NCI-H1417 treated with DMSO at 0.1 percent for 48 hours (cell line): ENCODE measurements at places on chromosomes 2 and 18.

DNA sequence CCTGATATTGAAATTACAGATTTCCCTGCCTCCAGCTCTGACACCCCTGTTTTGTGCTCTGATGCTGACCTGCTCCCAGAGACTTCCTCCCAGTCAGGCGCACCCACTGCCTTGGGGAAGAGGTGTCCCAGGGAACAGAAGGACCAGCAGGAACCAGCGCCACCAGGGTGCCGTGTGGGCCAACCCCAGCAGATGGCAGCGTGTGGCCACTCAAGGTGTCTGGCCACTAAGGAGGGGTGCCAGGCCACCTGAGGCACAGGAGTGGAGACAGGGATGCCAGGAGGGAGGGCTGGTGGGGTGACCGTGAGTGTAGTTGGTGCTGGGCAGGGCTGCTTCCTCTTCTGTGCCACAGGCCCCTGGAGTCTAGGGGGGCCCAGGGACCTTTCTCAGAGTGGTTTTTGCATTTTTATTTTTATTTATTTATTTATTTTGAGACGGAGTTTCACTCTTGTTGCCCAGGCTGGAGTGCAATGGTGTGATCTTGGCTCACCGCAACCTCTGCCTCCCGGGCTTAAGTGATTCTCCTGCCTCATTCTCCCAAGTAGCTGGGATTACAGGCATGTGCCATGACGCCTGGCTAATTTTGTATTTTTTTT is 56.0 kb downstream of the TEX44 start:
- no peak for DNase-seq

DNA sequence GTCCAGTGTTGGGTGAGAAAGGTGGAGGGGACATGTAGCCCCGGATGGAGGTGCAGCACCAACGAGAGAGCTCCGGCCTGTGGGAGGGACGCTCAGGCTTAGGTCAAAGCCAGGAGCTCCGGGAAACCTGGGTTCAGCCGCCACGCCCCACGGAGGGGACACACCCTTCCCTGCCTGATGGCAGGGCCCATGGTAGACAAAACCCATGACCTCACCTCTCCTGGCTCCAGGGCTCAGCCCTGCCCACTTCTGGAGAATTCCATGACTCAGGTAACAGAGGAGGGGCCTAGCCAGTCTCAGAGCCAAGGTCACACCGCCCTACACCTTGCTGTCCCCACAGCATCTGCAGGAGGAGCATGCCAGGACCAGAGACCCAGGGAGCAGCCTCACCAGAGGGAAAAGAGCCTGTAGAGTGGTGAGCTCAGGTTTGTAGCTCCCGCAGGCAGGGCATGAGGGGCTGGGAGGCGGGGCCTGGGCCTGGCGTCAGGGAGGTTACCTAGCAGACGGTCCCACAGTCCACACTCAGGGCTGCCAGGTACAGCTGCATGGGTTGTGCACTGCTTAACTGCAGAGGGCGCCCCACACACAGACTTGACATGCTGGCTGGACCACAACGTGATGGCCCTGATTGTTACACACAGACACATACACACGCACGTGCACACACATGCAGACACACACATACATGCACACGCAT is 70.8 kb upstream of the SMAD7 start:
- no peak for DNase-seq

GRCh38 chr2:72822794-72823193 is 3.0 kb downstream of the EXOC6B start:
- DNase-seq: no peak

- DNase-seq: no peak
These were observed 622.6 kb downstream of the LRP1B start for GRCh38 chr2:141508086-141508752.

- DNase-seq: no peak
These were observed 354.9 kb upstream of the SALL3 start for GRCh38 chr18:78624646-78625279.

DNA sequence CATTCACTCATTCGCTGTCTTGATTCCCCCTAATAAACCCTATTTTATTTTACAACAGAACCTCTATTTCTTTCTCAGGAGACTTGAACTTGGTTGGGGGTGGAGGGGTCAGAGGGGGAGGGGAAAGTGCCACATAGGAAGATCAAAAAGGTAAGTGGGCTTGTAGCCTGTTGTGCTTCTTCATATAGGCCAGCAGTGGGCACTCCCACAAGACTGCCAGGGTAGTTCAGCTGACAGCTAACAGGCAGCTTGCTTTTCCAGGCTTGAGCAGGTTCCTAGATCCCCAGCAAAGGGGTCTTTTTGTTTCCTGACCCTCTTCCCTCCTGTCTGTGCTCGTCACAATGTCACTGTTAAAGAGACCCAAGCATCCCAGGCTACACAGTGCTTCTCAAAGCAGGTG is 829 bp upstream of the KIAA2012 start:
- no peak for DNase-seq

- peak; percentile 50 for DNase-seq
These were observed 1.9 kb downstream of the MEX3C start for GRCh38 chr18:51195451-51196117.

GRCh38 chr18:75656563-75657247 is 229.2 kb upstream of the SMIM21 start:
- DNase-seq: no peak

GRCh38 chr2:172856606-172857005 is 121.0 kb downstream of the RAPGEF4 start:
- DNase-seq: no peak

GRCh38 chr18:26479681-26480079 is 68.7 kb downstream of the KCTD1 start:
- no peak for DNase-seq

- DNase-seq: no peak
These were observed 20.5 kb upstream of the HNMT start for GRCh38 chr2:137943678-137944347.

DNA sequence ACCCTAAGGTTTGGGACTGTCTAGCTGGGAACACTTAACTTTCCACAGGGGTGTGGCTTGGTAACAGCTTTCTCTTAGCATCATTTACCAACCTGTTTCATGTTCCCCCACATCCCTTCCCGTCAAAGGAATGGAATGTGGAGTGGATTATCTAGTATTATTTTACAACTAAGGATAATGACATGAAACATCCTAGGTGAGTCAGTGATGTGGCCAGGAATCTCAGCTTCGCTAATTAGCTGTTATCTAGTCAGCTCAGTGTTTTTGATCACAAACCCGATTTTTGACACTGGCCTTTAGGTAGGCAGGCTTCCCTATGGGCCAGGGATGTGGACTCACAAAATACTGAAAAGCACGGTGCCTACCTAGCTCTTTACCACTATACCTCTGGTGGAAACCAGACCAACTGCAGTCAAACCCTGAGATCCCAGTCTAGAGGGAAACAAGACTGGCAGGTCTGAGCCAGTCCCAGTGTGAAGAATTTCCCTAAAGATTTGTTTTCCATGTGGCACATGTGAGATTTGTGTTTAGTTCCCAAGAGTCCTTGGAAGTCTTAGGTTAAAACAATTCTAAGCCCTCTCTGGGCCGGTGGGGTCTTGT is 2.8 kb upstream of the NRP2 start:
- DNase-seq: no peak

GRCh38 chr2:14706201-14706600 is 73.7 kb downstream of the LRATD1 start:
- no peak for DNase-seq

- no peak for DNase-seq
These were observed 127.8 kb upstream of the DDX18 start for GRCh38 chr2:117686699-117687098.

GRCh38 chr2:24858996-24859395 is 61.0 kb downstream of the ADCY3 start:
- DNase-seq: no peak

- no peak for DNase-seq
These were observed 644 bp upstream of the NEU2 start for GRCh38 chr2:233031556-233032500.

DNA sequence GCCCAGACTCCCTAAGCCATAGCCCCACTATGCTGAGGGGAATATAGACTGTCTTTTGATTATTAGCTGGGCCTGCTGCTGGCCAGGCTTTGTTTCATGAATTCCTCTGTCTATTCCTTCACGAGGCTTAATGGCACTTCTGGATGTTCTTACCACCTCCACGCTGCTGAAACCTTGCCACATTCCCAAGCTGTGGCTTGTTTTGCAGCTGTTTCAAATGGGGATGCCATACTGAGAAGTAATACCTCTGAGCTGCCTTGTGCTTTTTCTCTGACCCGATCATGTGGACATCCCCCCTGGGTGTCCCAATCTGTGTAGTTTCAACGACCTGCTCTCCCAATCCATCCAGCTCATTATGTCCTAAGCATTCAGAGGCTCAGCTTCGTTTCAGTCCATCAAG is 114.1 kb downstream of the ICOS start:
- DNase-seq: no peak

GRCh38 chr18:63956755-63957154 is 7.7 kb downstream of the HMSD start:
- DNase-seq: no peak

GRCh38 chr2:180520921-180521581 is 459.4 kb upstream of the UBE2E3 start:
- DNase-seq: peak; percentile 26

DNA sequence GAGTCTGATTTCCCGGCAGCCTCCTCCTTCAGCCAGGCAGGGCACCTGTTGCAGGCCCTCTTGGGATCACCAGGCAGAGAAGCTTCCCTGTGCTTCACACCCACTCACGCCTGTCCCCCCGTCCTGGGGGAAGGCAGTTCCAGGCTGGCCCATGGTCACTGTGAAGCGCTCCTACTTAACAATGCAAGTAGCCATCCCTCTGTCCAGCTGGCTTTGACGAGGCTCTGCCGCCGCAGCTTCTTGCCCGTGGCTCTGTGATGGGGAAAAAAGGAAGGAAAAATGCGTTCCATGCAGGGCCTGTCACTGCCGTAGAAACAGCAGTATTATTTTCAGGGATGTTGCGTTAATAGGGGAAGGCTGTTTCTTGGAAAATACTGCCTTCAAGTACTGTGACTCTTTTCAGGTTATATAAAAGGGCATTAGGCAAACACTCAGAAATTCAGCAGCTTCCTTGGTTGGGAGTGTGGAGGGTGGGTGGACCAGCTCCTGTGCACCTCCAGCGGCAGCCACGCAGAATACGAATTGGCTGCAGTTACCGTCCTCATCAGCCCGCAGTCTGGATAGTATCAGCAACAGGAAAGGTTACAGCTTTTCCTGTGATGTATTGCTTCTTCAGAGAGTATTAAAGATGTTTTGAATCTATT is 232.3 kb downstream of the KLHL29 start:
- no peak for DNase-seq

- DNase-seq: no peak
These were observed 14.4 kb downstream of the AFG3L2 start for GRCh38 chr18:12362473-12363174.

GRCh38 chr2:106816974-106817373 is 69.0 kb downstream of the ST6GAL2 start:
- no peak for DNase-seq

DNA sequence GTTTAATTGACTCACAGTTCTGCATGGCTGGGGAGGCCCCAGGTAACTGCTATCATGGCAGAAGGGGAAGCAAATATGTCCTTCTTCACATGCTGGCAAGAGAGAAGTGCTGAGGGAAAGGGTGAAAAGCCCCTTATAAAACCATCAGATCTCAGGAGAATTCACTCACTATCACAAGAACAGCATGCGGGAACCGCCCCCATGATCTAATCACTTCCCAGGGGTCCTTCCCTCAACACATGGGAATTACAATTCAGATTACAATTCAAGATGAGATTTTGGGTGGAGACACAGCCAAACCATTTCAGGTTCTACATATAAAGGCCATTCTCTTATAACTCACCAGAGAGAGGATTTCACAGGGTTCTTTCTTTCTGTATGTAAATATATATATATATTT is 62.9 kb downstream of the VRK2 start:
- no peak for DNase-seq

DNA sequence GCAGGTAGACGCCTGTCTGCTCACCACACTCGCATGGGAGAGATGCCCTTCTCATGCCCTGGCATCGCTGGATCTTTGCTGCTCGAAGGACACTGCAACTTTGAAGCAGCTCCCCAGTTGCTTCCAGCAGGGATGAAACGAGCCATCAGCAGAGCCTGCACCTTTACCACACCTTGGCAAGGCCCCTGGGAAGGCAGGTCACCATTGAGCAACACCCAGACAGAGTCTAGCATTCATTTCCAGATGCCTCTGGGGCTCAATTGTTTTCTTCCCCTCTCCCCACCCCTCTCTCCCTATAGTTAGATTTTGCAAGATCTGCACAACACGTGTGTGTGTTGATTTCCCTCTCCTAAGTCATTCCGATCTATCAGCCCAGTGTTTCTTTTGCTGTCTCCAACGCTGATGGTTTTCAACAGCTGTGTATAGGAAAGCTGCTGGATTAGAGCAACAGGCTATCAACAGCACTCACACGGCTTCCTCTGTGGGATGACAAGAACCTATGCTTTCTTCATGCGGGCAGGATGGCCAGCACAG is 25.6 kb upstream of the INHBB start:
- no peak for DNase-seq

- DNase-seq: no peak
These were observed 27.2 kb downstream of the C2orf49 start for GRCh38 chr2:105364436-105365139.

DNA sequence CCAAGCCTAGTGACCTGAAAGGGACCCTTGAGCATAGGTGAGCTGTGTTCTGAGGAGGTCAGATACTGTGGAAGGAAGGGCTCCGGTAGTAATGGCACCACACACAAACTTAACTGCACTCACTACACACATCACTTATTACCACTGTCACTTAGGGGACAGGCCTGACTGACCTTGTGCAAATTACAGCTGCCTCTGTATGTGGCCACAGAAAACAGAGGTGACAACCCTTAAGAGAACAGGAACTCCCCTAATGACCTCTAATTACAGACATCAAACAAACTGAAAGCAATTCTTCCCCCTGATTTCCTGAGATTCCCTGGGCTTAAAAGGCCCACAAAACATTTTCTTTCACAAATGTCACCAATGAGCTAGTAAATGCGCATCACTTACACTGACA is 360.6 kb downstream of the RND3 start:
- DNase-seq: peak; percentile 14

DNA sequence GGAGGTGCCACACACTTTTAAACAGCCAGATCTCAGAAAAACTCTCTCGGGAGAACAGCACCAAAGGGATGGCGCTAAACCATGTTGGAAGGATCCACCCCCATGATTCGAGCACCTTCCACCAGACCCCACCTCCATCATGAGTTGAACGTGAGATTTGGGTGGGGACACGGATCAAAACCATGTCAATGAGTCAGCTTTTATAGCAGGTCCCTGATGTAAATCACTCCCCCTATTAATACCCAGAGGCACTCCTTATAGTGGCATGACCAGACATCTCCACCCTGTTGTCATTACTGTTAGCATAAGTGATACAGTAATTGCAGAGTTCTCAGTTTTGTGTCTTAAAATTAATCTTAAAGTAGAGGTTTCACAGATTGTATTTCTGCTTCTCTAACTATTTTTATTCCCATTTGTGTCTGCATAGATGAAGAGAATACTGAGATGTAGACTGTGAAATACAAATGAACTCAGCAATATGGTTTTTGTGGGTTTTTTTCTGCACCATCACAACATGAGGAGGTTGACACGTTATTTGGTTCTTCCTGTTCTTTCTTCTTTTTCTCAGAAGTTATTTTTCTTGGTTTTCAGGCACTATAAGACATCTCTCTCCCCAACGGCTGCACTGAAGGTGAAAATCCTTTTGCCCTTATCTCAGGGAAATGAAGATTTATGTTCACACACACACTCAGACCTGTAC is 218.2 kb downstream of the ARL4C start:
- no peak for DNase-seq
